Mucosa of descending colon (tissue), 3 donors: ENCODE measurements at places on chromosomes 5 and 9. TPM values are rescaled to one million over a fixed set of nuclear protein-coding genes. Genes with fewer than 3 reads are reported as not detected.

Gene FREM1
- 1.4 TPM for total RNA-seq

Gene PCDHGA10
- 3.5 TPM for total RNA-seq

Gene ECM2
- total RNA-seq = 5.0 TPM

Gene MEGF9
- total RNA-seq = 9.3 TPM

Gene NMUR2
- not detected for total RNA-seq

Gene PTPRD
- 113 TPM for total RNA-seq

GRCh38 chr9:89766991-89767390, 162.2 kb downstream of the GADD45G start:
- no peak for DNase-seq

DNA sequence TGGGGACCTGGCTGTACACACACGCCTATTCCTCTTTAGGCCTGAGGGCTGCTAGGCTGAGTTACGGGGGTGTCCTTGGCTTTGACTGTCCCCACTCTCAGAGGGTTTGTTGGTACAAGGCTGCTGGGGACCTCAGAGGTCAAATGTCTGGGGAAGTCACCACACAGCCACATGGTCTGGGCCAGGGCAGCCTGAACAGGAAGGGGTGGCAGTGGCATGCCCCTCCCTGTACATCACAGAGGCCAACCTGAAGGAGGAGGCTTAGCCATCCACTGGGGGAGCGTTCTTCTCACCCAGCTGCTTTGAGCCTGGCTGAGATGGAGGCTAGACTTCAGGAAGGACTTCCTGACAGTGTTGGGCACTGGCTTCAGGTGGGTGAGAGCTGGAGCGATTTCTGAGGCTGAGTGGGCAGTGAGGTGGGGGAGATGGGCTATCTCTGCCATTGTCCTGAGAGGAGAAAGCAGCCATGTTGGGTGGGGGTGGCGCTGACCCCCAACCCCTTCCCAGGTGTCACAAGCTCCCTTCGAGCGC, 36.3 kb downstream of the CXXC5 start:
- no peak for DNase-seq

DNA sequence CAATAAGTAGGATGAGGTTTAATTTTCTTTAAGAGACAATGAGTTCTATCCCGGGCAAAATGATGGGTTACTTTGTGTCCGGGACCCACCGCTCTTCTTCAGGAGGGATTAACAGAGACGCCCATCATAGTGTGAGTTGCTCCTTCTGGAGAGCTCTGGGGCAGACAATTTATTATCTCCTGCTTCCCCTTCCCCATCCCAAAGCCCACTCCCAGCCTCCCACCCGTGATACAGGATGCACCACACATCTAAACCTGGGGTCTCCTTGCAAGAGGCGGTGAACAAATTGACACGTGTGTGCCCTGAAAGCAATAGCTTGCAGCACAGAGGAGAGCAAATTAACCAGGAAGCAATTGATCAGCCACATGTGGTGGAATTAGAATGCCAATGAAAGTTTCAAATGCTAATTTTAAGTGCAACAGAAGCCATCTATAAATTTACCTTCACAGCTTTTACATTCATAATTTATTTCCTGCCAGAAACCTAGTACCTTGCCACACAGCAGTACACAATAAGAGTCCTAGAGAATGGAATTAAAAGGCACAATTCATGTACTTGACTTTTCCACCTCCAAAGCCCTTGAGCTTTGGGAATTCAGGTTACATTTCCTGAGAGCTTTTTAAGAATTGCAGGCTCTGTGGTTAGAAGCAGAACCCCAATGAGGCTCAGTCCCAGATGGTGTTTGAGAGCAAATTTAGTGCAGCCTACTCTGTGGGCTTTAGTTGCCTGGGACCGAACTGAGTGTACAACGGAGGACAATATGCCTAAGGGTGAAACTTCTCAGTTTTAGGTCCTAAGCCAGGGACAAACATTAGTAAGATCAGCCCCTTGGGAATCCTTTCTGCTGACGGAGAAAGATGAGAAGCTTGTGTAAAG, 399.6 kb downstream of the MED10 start:
- no peak for DNase-seq

DNA sequence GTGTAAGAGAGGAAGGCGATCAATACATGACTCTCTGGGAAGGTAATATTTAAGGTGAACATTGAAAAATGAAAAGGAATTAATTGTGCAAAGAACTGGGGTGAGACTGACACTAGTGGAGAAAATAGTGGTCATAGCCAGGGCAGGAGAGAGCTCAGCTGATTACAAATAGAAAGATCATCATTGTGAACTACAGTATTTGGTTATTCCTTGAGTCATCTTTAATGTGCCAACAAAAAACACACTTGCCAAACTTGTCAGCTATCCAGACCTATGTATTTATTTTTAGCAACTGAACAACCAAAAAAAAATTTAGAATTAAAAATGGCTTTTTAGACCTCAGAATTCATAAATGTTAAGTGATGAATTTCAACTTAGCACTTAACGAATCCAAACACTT, 749.8 kb upstream of the CDH9 start:
- DNase-seq = no peak

DNA sequence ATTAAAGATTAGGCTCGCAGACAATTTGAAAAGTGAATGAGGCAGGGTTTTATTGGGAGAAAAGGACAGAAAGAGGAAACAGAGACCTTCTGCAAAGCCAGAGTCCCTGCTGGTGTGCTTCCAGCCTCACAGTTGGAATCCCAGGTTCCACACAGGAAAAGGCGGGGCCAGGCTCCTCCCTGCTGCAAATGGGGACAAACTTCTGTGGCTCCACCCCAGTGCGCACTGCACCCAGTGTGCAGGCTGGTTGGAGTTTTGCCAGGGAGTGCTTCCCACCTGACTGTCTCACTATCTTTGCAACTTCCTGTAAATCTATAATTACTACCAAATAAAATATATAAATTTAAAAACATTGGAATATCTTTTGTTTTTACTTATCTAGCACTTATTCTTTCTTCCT, 386.0 kb upstream of the GRIN3A start:
- DNase-seq = no peak

DNA sequence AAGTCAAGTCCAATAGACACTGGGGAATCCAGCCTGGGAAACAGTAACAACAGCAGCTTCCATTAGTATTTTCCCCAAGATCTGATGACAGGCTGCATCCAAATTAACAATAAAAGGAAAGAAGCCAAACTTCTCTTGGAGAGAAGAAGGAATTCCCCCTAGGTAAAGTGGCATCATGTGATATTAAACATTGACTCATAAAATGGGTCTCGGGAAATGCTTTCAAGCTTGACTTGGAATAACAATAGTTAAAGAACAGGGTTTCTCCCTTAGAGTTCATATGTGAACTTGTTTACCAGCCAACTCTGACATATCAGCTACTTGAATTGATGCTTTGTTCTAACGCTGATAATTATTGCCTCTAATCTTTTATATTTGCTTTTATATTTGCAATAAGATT, 45.4 kb downstream of the ENTREP1 start:
- DNase-seq = no peak

GRCh38 chr9:37446401-37446800, 18.8 kb downstream of the ZBTB5 start:
- no peak for DNase-seq
